Cerebellar nuclear complex (tissue), 1 donor: ENCODE measurements at places on chromosomes 12 and 14.

DNA sequence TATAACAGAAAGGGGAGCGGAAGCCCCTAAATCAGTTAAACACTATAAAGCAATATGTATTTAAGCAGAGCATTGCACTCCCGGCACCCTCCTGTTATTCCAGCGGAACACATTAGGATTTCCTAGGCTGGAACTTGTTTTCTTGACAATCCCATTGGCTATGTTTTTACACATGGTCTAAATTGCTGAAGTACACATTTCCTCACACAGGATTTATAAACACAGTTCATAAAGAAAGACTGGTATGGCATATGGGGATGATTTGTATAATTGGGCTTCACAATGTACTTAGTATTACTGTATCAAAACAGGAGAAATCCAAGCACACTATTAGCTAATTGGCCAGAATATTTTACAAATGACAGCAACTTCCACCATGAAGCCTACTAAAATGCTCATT is 23.3 kb downstream of the PAX9 start:
- DNase-seq = no peak

DNA sequence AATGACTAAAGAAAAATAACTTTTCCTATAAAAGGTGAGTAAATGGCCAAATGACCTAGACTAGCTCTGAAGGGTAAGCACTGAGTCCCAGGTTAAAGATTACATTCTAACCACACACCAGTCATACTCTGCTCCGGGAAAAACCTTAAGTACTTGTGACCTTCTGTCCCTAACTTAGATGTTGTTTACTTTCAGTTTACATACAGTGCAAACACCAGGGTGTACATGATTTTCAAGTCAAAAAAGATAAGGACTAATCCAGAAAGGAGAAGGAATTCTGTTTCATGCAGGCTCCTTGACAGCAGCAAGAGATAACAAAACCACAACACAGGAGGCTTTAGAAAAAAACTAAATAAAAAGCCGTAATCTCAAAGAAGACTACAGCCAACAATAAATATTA is 174.2 kb downstream of the PPM1H start:
- DNase-seq = no peak

DNA sequence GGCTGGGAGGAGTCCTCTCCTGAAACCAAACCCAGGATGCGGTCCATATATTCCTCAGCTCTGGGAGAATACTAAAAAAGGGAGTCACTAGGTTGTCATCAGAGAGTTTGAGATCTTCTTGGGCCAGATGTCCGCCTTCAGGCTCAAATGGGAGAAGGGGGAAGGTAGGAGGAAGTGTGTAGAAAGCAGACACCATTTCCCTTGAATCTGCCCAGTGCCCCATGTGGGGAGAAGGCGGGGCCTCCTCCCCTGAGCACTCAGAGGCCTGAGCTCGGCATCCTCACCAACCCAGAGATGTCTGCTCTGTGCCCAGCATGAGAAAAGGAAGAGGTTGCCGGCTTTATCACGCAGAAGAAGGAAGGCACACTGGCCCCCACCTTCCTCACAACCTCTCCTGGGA is 37.3 kb downstream of the LTBP2 start:
- DNase-seq = no peak

- no peak for DNase-seq
These were observed 55.4 kb downstream of the TMEM132C start for GRCh38 chr12:128322341-128322740.

GRCh38 chr12:117172168-117172567 is 18.1 kb downstream of the FBXO21 start:
- DNase-seq = no peak

- DNase-seq = no peak
These were observed 50.8 kb upstream of the PTHLH start for GRCh38 chr12:28023156-28023887.

DNA sequence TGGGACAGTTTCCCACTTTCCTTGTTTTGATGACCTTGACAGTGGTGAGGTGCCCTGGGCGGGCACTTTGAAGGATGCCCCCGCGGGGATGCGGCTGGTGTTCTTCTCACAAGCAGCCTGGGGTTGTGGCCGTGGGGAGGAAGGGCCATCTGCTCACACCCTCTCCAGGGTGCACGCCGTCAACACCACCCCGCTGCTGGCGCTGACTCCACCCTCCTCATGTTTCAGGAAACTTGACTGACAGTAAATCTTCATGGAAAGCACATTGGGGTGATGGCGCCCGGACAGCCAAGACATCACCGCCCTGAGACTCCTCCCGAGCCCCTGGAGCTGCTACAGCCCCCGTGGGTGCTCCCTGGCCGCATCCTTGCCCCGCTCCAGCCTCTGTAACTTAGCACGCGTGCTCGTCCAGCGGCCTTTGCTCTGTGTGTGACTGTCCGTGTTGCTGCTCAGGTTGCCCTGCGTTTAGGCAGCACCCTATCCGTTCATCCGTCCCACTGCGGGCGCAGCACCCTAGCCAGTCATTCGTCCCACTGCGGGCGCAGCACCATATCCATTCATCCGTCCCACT is 150.2 kb upstream of the C14orf180 start:
- no peak for DNase-seq

DNA sequence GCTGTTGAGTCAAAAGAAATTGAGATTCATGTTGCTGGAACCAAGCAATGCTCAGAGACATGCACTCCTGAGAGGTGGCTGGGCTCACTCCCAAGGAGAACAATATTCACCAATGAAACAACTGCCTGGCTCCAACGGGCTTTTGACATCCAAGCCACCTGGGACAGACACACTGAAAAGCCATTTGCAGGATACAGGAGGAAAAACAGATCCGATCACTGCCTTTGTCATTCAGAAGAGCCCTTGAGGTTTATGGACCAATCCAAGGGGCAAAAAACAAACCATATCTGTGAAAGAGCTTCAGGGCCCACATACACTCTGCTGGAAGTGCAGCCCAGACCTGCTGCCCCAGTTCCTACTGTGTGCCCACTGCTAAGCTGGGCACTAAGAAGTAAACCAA is 277.5 kb downstream of the NUAK1 start:
- no peak for DNase-seq

DNA sequence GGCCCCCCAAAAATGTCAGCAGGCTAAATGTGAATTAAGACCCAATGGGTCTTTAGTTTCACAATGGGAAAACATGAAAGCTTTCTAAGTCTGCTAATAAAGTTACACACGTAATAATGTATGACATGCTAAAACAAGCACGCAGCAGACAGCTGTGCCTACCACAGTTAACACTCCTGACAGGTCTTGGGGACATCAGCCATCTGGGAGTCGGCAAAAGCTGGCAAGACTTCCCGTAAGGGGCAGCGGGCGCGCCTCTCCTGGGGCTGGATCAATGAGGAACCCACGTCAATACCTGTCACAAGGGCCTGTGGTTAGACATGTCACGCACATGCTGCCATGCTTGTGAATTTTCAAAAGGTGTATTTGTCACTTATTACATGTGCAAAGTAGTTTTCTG is 45.0 kb downstream of the ACTN1 start:
- DNase-seq = no peak

GRCh38 chr14:50924843-50925242 is 19.4 kb downstream of the PYGL start:
- DNase-seq = no peak

DNA sequence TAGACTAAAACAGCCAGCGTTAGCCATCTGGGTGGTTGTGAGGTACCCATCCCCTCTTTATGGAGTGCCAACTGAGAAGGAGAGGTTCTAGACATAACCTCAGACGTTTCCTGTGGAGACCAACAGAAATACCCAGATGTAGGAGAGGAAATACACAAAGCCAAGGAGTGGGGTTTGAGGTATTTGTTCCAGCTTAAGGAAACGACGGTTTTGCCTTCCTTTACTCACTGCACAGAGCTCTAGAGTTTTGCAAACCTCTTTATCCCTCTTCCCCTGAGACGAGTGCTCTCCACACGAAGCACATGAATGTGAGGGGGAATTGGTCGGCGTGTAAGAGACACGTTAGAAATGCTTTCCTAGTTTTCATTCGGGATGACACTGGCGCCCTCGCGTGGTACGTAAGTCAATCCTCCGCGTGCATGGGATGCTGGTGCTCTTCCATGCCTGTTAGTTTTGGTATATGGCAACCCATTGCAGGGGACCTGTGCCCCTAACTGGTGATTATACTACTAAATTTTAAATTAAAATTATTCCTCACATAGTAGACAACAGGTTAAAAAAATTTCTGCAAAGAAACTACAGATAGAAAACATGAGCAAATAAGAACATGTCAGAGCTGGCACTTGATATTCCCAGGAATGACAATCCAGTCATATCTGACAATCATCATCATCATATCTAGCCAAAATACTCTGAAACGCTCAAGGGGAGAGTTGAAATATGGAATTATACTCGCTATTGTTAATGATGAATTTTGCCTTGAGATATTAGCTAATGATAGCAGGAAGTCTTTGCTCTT is 121.7 kb downstream of the PPM1H start:
- no peak for DNase-seq

DNA sequence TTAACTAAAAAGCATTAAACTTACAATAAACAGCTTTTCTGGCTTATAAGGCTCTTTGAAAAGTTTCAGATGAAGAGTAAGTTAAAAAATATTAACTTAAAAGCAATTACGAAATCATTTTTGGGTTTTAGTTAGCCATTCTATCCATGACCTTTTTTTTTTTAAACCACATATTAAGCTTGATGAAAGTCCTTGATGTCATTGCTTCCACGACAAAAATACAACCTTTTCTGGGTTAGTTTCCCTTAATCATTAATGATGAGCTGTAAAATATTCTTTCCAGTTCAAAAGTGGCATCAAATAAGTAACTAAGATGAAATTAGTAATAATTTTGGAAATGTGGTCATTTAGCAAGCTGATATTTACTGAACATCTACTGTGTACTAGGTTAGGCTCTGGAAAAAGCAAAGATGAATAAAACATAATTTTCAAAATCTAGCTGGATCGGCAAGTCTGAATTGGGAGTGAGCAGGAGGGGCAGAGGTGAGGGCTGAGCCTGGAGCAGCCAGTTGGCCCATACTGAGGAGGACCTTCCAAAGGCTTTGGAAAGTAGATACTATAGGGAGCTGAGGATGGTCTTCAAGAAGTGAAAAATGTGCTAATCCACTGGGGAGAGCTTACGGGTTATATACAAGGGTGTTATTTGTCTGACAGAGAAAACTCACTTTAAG is 345.2 kb downstream of the ZFP36L1 start:
- no peak for DNase-seq

GRCh38 chr14:61342932-61343331 is 21.6 kb downstream of the PRKCH start:
- no peak for DNase-seq

- DNase-seq = no peak
These were observed 764 bp downstream of the DYNLL1 start for GRCh38 chr12:120496413-120497340.

- no peak for DNase-seq
These were observed 39.2 kb downstream of the EID3 start for GRCh38 chr12:104342635-104343249.

DNA sequence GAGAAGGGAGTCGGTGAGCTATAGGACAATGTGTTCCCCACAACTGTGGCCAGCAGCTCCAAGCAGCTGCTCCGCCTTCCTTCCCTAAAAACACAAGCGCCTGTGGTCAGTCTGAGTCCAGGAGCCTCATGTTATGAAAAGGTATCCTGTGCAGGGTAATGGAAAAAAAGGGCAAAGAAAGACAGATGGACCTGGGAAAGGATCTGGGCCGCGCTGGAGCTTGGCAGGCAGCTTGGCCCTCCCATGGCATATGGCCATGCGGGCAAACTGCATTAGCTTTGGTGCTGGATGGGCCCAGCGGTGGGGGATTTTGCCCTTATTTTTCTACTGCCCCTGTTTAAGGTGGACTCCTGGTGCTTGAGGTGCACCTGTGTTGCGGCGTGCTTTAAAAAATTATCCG is 23.7 kb upstream of the CHST11 start:
- DNase-seq = no peak

DNA sequence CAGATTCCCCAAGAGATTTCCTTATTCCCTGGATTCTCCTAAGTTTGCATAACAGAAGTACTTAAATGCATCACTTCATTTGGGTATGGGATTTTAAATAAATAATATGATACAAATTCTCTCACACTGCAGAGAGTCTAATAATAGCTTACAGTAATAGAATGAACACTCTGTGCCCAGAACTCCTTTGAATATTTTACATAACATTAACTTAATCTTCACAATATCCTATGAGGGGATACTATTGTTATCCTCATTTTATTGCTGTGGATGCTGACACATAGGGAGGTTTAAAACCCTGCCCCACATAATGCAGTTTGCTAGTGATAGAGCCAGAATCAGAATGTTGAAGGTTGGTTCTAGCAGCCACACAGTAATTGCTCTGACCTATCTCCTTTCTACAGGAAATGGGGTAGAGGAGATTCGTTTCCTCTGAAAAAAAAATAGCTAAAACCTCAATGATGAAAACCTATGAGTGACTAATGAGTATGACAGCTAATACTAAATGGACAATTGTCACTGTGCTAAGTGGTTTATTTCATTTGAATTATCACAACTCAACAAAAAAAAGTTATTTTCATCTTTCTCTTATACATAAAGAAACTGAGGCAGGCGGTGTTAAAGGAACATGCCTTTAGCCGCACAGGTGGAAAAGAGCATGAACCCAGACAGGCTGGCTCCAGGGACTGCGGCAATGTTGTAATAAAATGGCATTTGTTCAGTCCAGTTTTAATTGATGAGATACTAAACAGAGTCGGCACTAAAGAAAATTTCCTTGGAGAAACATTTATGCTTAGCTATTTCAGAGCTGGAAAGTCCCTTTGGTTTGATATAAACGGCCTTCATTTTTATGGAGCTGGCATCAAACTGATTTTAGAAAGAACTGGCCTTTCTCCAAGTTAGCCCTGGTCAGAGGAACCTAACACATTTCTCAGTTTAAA is 880.9 kb downstream of the NRXN3 start:
- no peak for DNase-seq

GRCh38 chr12:64099397-64099796 is 122.7 kb downstream of the KICS2 start:
- DNase-seq = no peak

- DNase-seq = no peak
These were observed 136.1 kb upstream of the WSCD2 start for GRCh38 chr12:107992870-107993451.

DNA sequence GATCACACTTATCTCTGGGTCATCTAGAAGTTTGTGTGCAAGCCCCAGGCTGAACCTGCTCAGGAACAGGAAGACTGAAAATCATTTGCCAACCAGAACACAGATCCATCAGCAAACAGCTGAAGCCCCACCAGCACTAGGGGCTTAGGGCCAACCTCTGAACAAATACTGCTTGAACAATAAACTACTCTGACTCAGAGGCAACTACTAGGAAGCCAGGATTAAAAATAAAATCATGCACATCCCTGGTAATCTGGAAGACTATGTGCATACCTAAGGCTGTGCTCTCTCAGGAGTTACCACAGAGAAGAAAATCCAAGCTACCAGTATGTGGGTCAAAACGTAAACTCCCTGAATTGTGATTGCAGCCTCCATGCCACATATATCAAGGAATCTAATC is 15.9 kb downstream of the GALNT8 start:
- DNase-seq = no peak
